Stimulated activated naive CD8-positive, alpha-beta T cell treated with anti-CD3 and anti-CD28 coated beads, Interleukin-15, amount 100 ng/mL, for 72 hours (primary cell): ENCODE measurements at places on chromosomes 4 and X.
A peak's percentile ranks its signal among the peaks of the same experiment; 100 is the strongest.

DNA sequence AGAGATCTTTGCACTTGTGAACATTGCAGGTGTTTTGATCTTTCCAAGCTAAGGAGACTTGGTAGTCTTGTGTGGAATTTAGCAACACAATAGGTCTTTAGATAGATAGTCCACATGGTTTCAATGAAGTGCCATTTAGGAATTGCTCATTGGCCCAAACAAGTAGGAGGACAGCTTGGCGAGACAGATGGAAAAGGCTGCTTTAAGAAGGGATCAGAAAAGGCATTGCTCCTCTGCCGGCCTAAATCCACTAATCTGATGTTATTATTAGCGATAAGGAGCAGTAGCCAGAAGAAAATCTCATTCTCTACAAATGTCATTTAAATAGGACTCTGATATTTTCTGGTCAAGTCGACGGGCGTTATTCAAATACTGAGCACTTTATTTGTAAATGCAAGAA lies 99.7 kb downstream of the AFF2 start:
- no peak for DNase-seq

- no peak for DNase-seq
Measured at GRCh38 chr4:144614850-144615585, 30.9 kb upstream of the HHIP start.

DNA sequence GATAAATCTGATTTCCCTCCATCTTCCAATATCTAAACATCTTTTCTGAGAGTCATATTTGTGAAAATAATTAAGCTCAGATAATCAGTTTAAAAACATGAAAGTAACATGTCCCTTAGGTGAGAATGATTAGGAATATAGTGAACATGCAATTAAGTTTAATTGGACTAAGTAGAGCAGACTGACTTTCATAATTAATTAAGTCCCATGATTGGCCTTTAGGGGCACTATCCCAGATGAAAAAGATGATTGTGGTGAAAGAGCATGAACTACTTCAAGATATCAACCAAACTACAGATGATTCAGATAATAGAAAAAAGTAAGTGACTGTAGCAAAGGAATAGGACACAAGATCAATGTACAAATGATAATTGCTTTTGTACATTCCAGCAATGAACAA lies 758.8 kb downstream of the STIM2 start:
- no peak for DNase-seq

GRCh38 chr4:151418856-151419255 lies 9.9 kb downstream of the FHIP1A start:
- no peak for DNase-seq

DNA sequence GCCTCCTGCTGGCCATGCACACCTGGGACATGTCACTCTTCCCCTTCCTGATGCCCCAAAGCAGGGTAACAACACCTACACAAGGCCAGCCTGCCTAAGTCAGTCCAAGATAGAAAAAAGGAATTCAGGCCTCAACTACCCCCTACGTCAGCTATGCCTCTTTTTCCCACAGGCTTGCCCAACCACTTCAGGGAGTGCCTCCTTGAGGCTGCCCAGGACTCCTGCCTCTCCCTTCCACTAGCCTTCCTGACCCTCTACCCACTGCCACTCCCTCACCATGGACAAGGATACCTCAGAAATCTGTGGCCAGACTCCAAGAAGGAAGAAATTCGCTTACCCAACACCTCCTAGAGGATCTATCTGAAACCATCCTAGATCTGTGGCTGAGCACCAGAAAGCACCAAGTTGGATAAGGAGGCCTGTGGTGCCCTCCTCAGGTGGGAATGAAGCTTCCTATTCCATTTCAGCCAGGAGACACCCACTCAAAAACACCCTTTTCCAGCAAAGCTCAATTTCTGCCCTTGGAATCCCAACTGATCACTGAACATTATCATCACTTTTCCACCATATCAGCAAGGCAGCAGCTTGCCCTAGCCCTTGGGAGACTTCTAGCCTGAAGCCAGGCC lies 1.8 kb downstream of the KDM5C start:
- no peak for DNase-seq

DNA sequence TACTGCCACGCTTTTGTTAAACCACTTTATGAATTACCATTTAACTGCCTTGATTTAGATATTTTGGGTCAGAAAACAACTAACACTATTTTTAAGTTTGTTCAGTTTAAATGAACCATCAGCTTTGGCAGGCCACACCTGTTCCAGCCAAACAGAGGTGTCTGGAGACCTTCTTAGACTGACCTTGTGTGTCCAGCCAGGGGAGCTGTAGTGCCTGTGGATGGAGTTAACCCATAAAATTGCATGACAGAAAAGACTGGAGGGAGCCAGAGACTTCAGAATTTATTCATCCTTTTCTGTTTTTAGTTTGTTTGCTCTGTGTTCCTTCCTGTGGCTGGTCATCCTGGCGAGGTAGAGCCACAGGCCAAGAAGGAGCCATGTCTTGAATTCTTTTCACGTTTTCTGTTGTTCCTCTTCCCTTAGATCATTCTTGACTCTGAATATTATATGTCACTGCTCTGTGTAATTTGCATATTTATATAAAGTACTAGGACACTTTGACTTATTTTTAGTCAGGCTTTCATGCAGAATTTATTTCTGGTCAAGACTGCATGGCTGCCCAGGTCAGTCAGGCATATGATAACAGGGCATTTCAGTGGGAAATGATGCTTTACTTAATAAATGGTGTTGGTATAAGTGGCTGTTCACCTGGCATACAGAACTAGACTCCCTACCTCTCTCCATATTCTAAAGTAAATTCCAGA lies 26.7 kb downstream of the HERC3 start:
- DNase-seq = no peak

GRCh38 chr4:94452476-94453371 lies 982 bp downstream of the PDLIM5 start:
- peak; percentile 14 for DNase-seq

DNA sequence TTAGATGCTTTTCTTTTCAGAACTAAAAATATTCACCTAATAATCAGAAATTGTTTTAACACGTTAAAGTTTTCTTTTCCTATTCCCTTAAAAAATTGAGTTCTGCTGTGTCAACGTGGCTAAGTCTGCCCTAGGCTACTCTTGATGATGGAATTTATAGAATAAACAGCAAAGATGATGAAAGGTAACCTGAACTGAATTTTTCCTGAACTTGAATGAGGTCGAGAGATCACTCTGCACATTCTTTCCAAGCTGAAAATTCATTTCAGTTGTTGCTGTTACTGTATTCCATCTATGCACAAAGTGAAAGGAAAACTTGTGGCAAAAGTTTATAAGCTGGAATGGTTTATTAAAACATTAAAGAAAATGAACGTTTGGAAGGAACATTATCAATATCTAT lies 245.9 kb upstream of the GIMD1 start:
- no peak for DNase-seq

DNA sequence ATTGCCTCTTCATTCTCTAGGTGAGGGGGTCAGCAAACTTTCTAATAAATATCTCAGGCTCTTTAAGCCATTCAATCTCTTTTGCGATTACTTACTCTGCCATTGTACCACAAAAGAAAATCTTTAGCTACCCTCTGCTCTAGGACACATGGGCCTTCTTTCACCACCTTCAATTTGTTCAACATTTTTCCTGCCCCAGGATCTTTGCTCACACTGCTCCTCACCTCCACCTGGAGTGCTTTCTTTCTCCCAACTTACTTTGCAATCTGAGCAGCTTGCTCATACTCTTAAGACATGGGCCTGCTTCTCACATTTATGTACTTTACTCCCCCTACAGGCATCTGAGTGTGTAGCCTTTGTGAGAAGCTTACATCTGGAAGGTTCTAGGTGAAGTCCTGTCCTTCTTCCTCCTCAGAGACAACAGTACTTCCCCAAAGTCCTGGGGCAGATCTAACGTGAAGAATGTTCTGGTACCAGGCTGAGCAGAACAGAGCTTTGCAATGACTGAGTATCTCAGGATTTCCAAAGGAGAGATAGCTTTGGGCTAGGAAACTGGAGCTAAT lies 55.0 kb upstream of the PRDM5 start:
- DNase-seq = peak; percentile 17

DNA sequence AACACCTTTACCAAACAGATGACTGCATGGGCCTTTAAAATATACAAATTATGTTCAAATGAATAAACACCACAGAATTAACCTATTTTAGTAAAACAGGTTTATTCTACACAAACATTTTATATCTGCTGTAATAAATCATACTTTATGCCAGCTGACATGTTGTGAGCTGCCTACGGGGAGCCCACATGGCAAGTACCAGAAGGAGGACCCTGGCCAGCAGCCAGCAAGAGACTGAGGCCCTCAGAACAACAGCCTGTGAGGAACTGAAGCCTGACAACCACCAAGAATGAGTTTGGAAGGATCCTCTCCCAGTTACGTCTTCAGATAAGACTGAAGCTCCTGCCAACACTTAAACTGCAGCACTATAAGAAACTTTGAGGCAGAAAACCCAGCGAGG lies 377.0 kb downstream of the PDGFC start:
- no peak for DNase-seq
